Suppressor macrophage (primary cell): ENCODE measurements at places on chromosomes 12 and 14.
A peak's percentile ranks its signal among the peaks of the same experiment; 100 is the strongest.

- DNase-seq = no peak
Observed at GRCh38 chr14:68631394-68632053, 161.3 kb downstream of the ZFP36L1 start.

- no peak for DNase-seq
Observed at GRCh38 chr14:67510836-67511235, 22.3 kb upstream of the PLEKHH1 start.

DNA sequence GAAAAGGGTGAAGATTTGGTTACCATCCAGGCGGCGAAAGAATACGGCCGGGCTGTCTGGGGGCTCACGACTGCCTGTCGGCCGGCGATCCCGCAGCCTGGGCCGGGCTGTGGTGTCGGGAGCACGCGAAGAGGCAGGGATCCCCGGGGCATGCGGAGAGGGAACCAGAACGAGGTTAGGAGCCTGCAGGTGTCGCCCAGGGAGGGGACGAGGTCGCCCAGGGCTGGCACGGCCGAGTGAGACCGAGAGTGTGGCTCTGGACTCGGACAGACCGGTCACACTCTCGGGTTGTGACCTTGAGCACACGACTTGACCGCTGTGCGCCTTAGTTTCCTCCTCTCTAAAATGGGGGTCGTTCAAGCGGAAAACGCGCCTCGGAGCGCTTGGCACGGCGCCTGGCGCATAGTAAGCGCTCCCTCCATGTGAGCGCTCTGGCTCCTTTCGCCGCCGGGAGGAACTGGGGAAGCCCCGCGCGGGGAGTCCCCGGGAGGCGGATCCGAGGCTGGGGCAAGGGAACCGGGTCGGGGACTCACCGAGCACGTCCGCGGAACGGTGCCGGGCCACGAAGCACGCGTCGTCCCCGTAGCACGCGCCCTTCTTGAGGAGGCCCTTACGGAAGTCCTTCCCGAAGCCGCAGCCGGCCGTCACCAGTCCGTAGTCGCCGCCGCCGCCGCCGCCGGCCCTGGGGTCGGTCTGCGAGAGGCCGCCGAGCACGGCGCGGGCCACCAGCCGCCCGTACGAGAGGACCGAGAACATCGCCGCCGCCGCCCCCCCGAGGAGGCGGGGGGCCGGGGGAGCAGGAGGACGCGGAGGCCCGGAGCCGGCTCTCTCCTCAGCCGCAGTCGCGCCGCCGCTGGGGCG lies 612 bp downstream of the PPTC7 start:
- DNase-seq = peak; percentile 80

- no peak for DNase-seq
Observed at GRCh38 chr14:87732562-87732961, 260.4 kb downstream of the GALC start.

DNA sequence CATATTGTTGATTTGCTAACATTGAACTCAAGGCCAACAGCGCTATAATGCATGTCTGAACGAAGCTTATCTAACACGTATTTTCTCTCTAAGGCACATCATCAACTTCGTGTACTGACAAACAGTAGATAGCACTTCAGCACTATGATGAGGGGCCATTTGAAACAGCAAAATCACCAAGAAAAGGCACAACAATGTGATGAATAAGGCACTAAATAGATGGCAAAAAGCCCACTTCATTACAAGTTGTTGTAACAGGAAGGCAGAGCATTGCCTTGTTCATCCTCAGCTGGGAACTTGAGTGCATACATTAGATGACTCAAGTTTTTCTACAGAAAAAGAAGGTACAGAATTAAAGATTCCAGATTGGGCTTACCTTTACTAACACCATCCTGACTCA lies 75.2 kb downstream of the LIN7A start:
- no peak for DNase-seq

DNA sequence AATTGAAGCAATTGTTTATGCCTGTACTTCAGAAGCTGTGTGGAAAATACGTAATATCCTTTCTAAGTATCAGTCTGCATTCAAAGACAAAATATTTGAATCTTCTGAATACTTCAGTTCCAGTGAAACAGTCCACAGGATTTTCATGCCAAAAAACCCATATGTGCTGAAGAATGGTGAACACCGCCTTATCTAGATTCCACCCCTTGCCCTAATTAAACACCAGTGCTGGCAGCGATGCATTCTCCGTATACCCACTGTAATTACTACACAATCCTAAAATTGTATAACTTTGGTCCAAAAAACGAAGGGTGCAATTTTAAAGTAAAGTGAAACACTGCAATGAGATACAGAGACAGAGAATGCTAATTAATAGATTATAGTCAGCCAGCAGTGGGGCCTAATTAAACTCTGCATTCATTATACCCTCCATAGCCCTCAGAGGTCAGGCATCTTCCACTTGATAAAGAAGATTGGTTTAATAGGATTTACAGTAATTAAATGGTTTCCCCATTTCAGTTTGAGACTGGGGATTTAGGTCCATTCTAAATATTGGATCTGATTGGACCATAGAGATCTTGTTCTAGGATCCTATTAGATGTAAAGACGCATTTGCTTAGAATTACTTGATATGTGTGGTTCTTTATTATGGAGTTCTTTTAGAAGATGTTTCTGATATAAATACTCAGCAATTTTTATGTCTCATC lies 43.9 kb downstream of the ERC1 start:
- DNase-seq = no peak

GRCh38 chr14:62381311-62382070 lies 619.3 kb downstream of the SNAPC1 start:
- DNase-seq = no peak

- no peak for DNase-seq
Observed at GRCh38 chr12:90883456-90883855, 71.5 kb downstream of the CCER1 start.

GRCh38 chr12:89350630-89351488 lies 1.4 kb downstream of the DUSP6 start:
- peak; percentile 59 for DNase-seq

- no peak for DNase-seq
Observed at GRCh38 chr12:129002427-129002826, 149.1 kb downstream of the GLT1D1 start.

GRCh38 chr12:45418520-45418919 lies 202.6 kb downstream of the ANO6 start:
- DNase-seq = no peak

- DNase-seq = no peak
Observed at GRCh38 chr12:25084816-25085215, 110.1 kb downstream of the DNAI7 start.

DNA sequence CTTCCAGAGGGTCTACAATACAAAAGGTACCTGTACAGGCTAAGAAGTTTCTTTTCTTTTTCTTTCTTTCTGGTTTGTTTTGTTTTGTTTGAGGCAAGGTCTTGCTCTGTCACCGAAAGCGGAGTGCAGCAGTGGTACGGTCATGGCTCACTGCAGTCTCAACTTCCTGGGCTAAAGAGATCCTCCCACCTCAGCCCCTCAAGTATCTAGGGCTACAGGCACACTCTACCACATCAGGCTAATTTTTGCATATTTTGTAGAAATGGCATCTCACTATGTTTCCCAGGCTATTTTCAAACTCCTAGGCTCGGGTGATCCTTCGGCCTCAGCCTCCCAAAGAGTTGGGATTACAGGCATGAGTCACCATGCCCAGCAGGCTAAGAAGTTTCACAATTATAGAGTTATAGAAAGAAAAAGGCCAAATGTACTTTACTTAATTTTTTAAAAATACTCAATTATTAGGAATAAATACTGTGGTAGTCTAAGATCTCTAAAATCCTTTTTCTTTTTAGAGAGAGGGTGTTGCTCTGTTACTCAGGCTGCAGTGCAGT lies 3.0 kb upstream of the PIGH start:
- no peak for DNase-seq

DNA sequence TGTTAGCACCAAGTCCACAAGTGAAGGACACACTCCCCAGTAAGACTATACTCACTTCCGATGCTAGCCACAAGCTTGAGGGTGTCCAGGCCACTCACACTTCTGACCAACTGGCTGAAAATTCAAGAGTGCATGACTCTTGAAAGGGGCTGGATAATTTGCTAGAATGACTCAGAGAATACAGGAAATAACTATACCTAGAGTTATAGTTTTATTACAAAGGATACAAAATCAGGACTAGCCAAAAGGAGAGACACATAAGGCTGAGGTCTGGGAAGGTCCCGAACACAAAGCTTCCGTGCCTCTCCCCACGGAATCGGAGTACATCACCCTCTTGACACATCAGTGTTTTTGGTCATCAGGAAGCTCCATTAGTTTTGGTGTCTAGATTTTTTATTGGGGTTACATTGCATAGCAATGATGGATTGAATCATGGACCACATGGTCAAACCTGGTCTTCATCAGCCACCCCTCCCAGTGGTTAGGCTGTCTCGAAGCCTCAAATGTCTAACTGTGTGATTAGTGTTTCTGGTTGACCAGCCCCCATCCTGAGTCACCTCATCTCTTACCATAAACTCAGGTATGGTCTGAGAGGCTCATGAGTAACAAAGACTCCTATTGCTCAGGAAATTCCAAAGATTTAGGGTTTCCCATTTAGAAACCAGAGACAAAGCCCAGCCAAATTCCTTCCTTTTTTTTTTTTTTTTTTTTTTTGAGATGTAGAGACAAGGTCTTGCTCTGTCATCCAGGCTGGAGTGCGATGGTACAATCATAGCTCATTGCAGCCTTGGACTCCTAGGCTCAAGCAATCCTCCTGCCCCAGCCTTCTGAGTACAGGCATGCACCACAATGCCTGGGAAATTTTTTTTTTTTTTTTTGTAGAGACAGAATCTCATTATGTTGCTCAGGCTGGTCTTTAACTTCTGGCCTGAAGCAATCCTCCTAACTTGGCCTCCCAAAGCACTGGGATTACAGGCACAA lies 472.0 kb upstream of the TBX3 start:
- DNase-seq = no peak

DNA sequence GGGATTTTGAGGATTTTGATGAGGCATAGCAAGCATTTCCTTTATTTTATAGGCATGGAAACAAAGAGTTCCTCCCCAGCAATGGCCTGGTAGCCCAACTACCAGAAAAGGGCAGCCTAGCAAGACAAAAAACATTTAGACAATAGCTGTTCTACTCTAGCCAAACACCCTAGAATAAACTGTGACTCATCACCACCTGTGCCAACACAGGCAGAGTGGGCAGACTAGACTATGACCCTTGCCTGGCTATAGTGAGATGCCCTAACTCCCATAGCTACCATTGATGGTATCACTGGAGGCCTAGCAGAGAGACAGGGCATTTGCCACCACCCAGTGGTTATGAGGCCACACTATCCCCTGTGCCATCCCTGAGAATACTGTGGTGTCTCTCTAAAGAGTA lies 15.5 kb upstream of the CCER1 start:
- no peak for DNase-seq

DNA sequence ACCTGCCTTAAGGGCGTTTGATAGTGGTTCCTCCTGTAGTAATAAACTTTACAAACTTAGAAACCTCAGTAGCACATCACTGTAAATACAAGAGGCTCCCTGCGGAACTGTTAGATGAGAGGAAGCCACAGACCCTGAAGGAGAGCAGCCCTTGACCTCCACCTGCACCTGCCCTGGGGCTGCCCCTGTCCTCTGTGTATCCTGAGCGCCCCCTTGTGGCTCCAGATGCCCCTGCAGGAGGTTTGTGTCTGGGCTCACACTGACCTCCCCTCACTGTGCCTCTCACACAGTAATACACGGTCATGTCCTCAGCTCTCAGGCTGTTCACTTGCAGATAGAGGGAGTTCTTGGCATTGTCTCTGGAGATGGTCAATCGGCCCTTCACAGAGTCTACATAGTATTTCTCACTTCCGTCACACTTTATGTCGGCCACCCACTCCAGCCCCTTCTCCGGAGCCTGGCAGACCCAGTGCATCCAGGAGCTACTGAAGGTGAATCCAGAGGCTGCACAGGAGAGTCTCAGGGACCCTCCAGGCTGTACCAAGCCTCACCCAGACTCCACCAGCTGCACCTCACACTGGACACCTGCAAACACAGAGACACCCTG lies 1059.8 kb downstream of the TMEM121 start:
- DNase-seq = peak; percentile 52

- DNase-seq = no peak
Observed at GRCh38 chr14:106455026-106455425, 928.6 kb downstream of the TMEM121 start.

DNA sequence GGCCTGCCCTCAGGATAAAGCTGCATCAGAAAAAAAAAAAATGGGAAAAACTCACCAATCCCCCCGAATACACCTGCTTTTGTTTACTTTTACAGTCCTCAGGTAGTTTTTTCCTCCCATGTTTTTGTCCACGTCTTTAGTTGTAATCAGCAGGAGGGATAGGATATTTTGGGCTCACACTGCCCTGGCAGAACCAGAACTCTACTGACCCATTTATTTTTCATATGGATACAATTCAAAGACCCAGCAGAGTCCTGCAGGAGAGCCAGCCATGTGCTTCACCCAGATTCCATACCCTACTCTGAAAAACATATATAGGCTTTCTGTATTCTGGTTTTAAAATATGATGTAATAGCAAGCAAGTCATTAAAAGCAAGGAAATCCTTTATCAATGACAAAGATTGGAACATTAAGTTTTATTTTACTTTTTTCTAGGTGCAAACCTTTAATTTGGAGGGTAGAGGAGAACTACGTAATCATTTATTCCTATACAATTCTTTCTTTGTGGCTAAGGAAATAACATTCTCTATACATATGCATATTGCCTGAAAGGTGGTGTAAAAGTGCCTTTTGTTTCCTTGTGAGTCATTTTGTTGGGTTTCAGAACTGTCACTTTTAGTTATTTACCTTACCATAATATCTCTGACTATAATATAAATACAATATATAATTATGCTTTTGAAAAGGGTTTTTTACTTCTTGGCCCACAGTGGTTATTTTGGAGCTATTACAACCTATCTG lies 19.1 kb downstream of the DACT1 start:
- no peak for DNase-seq

DNA sequence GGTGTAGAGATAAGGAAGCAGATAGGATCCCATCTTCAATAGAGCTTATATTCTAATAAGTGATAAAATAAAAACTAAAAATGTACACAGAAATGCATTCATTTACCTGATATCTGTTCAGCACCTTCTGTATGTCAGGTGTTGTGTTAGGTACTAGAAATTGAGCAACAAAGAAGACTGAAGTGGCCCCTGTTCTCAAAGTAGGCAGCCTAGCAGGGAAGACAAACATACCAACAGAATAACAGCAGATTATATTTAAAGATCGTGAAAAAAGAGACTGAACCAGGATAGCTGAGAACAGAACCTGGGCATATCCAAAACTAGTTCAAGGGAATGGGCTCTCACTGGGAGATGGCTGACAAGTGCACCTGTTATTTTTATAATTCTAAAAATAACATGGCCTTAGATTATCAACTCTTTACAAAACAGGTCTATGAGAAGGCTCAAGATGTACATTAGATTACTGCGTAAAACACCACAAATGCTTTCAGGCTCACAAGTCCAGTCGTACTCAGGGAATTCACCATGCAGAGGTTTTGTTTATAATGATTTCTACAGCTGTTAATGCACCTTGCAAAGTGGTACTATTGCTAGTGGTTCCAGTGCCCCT lies 16.4 kb downstream of the ANO6 start:
- DNase-seq = no peak

- no peak for DNase-seq
Observed at GRCh38 chr12:65520658-65521057, 242.2 kb downstream of the MSRB3 start.

- DNase-seq = no peak
Observed at GRCh38 chr14:99654235-99654985, 9.5 kb downstream of the HHIPL1 start.

GRCh38 chr12:65825507-65826352 lies 1.4 kb downstream of the HMGA2 start:
- DNase-seq = peak; percentile 11
